ENCODE measurements at places on chromosomes 1 and 21. TPM values are rescaled to one million over a fixed set of nuclear protein-coding genes. Genes with fewer than 3 reads are reported as not detected.

Gene CRNN
- total RNA-seq: not detected

Gene TSSK3
- total RNA-seq: 0.20 TPM

Gene FCGR3A
- total RNA-seq: not detected

DNA sequence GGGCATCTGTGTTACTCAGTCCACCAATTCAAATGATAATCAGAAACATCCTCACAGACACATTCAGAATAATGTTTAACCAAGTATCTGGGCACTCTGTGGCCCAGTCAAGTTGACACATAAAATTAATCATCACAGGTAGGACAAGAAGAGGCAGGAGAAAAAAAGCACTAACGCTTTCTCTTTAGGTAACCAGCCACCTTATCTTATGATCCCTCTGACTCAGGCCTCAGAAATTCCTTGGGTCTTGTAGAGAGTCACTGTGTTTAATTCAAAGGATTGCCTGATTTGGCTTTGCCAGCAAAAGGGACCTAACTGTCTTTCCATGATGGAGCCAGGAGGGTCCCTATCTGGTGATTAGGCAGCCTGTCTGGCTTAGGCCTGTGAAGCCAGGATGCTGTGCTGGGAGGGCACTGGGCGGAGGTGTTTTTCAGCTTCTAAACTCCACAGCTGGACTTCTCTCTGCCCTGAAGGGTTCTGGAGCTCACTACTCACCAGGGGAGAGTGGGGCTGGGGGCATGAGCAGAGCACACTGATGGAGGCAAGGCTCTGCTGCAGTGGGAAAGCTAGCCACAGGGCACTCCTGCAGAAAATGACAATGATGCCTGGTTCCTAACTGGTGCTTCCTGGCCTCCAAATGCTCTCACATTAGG lies 36.4 kb upstream of the STUM start:
- DNase-seq: no peak

DNA sequence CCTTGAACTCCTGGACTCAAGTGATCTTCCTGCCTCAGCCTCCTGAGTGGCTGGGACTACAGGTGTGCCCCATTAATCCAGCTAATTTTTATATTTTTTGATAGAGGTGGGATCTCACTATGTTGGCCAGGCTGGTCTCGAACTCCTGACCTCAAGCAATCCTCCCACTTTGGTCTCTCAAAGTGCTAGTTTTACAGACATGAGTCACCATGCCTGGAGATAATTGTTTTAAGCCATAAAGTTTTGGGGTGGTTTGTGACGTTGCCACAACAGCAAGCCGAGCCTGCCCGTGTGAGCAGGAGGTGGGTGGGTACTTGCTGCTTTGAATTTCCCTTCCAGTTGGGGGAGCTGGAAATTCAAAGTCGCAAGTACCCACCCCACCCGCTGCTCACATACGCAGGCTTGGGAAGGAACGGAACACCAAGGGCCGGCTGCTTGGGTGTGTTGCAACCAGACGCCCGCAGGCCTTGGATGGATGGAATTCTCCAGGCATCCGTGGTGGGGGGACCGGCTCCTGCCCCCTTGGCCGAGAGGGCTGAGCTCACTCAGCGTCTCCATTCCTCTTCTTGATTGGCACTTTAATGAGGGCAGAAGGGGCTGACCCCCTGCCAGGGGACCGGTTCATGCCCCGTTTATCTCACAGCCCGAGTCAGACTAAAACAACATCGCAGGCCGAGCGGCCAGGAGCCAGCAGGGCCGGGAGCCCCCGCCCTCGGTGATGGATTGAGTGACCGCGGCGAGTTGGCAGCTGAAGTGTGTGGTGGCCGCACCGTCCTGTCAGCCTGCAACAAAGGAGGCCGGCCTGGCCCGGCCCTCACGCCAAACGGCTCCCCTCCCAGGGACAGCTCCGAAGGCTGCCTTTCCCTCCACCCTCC lies 78.1 kb downstream of the DHRS3 start:
- DNase-seq: no peak

- peak; percentile 22 for DNase-seq
Measured at GRCh38 chr1:153422450-153423068, 6.2 kb downstream of the S100A7A start.

DNA sequence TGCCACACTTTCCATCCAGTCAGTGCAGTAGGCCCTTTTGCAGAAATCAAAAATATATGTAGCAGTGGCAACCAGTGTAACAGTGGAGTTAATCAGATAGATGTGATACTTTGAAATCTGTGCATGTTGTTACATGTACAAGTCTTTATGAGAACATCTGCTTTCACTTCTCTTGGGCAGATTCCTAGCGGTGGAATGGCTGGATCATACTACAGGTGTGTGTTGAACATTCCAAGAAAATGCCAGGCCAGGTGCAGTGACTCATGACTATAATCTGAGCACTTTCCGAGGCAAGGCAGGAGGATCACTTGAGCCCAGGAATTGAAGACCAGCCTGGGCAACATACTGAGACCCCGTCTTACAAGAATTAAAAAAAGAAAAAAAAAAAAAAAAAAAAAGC lies 55.3 kb downstream of the GNB1 start:
- DNase-seq: no peak

GRCh38 chr1:162040657-162041056 lies 17.0 kb upstream of the OLFML2B start:
- no peak for DNase-seq

GRCh38 chr1:248807067-248807737 lies 18.5 kb downstream of the SH3BP5L start:
- no peak for DNase-seq

Gene ADAMTS5
- not detected for total RNA-seq

Gene GJA8
- not detected for total RNA-seq

DNA sequence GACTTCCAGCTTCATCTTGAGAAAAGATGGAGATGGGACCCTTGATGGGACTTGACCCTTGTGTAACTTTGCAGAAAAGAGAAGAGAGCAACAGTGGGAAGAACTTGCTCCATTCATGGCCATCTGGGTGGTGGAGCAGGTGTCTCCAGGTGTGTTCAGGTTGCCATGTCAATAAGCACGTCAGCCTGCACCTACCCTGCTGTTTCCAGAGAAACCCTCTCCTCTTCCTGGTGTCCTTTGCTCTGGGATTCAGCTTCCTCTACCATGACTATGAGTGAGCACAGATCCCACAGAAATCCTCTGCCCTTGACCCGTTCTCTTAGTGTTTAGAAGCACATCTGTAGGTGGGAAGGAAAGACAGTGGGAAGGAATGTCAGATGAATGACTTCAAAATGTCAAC lies 21.8 kb upstream of the OTUD3 start:
- no peak for DNase-seq

- DNase-seq: no peak
Measured at GRCh38 chr1:221511797-221512196, 230.1 kb downstream of the DUSP10 start.

Gene HES4
- 17.8 TPM for total RNA-seq

Gene NPPA
- not detected for total RNA-seq

DNA sequence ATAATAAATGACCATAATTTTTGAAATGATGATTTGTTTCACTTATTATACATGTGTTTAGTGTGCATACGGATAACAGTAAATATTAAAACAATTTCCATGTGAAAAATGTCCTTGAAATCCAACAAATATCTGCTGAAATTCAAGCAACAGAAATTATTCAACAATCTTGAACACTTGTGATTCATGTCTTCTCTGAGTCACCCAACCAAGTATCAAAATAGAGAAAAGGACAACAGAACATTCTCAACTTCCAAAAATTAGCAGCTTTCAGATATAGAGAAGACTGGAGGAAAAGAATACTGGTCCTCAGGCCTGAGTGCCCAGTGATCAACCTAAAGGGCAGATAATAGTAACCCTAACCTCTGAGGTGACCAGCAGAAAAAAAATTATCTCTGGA lies 90.8 kb downstream of the VAV3 start:
- DNase-seq: no peak

Gene PLA2G2A
- not detected for total RNA-seq

Gene CIART
- total RNA-seq: 0.86 TPM

DNA sequence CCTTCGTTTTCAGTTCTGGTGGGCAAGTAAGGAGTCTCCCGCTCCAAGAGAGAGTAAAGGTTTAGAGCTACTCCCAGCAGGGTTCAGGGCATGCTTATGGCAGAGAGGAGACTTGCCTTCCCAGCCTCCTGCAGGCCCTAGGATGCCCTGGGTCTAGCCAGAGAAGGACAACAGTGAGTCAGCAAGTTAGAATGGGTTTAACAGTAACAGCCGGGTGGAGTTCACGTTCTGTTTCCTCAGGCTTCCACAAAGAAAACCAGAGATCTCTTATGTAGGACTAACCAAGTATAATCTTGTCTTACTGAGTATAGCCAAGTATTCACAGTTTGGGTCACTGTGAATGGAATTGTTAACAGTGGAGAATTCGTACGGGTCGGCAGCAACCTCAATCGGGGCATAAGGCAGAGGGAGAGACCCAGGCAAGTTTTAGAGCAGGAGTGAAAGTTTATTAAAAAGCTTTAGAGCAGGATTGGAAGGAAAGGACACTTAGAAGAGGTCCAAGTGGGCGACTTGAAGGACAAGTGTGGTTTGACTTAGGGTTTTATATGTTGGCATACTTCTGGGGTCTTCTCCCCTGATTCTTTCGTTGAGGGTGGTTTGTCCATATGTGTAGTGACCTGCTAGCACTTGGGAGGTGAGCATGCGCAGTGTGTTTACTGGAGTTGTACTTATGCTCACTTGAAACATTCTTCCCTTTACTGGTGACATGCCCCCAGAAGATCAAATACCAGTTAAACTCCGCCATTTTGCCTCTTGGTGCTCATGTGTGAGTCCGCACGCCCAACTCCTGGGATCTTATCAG lies 4.5 kb downstream of the OVAAL start:
- DNase-seq: no peak

GRCh38 chr1:180229483-180230415 lies at the start of gene LHX4:
Gene LHX4, plus strand, starts transcription at chr1:180230264. Its CDS starts 266 bp downstream, at chr1:180230530.
- no peak for DNase-seq

Gene KCNA3
- not detected for total RNA-seq

- no peak for DNase-seq
Measured at GRCh38 chr1:47703156-47703825, 265.4 kb downstream of the FOXD2 start.

- no peak for DNase-seq
Measured at GRCh38 chr1:33872683-33873082, 8.8 kb downstream of the HMGB4 start.

Gene CSF3R
- not detected for total RNA-seq

- DNase-seq: no peak
Measured at GRCh38 chr21:32475162-32475812, 62.8 kb downstream of the EVA1C start.

Gene S100A5
- total RNA-seq: not detected

DNA sequence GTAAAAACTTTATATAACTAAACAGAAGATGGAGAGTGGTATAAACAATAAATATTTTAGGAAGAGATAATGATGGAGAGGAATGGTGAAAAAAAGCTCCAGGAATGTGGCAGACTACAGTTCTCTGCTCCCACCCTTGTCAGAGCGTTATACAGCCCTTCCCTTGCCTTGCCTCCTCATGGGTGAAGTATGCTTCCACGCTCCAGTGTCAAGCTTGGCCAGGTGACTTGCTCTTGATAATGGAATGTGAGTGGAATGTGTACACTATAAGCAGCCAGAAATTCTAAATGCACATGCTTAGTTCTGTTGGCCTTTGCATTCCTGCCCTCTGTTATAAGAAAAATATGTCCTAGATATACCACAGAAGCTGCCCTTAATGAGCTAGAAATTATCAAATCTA lies 24.7 kb upstream of the POGK start:
- no peak for DNase-seq

Gene KRTAP7-1
- not detected for total RNA-seq

- no peak for DNase-seq
Measured at GRCh38 chr1:190453550-190453949, 24.1 kb downstream of the BRINP3 start.

DNA sequence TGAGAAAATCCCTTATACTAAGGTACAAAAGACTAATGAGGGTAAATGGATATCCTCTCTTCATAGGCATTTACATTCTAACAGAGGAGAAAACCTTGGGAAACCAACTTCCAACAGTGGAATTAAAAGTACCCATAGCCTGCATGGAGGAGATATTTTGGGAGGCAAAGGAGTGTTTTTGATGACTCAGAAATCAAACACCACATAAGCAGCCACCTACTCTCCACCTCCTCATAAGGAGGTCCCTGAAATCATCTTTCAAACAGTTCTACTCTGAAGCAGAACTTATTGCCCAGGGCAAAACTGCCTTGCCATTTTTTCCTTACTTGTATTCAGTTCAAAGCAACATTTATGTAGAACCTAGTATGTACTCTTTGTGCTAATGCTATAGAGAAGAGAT lies 211.3 kb downstream of the KCNH1 start:
- DNase-seq: no peak

Gene OR2L5
- not detected for total RNA-seq

- no peak for DNase-seq
Measured at GRCh38 chr1:29970747-29971325, 734.5 kb downstream of the PTPRU start.

- DNase-seq: no peak
Measured at GRCh38 chr21:38436341-38436740, 61.9 kb downstream of the ERG start.

- DNase-seq: no peak
Measured at GRCh38 chr1:36765785-36766300, 268.5 kb downstream of the GRIK3 start.

DNA sequence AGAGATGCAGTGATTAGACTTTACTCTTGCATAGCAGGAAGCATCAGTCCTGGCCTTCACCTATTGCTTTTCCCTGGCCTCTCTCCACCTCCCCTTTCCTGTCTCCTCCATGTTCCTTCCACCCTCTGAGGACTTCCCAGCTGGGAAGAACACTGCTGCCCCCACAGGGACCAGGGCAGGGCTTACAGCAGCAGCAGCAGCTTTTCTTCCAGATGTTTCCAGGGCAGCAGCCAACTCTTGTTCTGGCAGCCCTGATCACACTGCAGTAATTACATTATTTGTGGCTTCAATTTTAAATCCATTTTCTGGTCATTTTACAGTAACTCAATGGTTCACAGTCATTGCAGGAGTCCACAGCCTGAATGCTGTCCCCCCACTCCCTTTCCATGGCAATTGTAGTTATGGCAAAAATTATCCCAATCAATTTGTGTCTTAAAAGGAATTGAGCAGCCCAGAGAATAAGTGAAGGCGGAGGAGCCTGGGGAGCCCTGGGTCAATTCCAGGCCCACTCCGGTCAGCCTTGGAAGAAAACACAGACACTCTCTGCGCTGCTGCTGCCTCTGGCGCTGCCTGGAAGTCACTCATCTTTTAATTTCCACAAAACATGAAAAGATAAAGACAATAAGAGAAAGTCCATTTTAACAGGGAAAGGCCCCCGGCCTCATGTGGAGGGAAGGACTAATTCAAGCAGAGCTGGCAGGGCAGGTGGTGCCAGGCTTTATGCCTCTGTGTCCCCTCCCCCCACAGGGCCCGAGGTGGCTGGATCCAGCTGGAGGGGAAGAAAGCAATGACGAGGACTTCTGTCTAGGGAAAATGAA lies 148.6 kb downstream of the GRIK3 start:
- no peak for DNase-seq

Gene AIM2
- not detected for total RNA-seq

- no peak for DNase-seq
Measured at GRCh38 chr1:51877434-51878307, 856 bp downstream of the NRDC start.

DNA sequence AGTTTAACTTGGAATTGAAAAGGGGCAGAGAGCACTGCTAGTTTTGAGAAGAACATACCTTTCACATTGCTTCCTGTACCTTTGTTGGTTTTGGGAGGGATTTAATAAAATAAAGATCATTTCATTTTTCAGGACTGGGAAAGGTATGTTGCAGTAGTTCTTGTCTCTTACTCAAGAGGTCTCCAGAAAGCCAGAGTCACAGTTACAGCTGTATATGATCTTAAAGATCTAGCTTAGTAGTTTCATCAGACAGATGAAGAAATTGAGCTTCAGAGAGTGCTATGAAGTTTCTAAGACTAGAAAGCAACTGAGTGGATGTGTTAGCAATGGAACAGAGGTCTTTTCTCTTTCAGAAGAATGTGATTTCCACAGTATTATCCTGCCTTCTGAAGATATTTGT lies 1.0 kb downstream of the OR10K2 start:
- DNase-seq: no peak

All from pulmonary artery endothelial cell (primary cell).